ENCODE measurements at places on chromosomes 7 and 10.
A peak's percentile ranks its signal among the peaks of the same experiment; 100 is the strongest.

DNA sequence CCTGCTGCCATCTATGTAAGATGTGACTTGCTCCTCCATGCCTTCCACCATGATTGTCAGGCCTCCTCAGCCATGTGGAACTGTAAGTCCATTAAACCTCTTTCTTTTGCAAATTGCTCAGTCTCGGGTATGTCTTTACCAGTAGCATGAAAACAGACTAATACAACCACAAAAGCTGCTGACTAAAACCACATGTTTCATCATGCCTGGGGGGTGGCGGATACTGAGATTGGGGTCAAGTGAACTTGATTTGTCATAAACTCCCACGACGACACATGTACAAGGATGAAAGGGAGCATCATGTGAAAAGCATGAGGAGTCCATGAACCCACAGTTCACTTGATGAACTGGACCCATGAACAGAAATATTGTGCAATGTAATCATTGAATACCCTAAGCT lies 134.9 kb upstream of the ANK3 start:
- no peak for DNase-seq

- no peak for DNase-seq
These were observed 195.9 kb upstream of the ADARB2 start for GRCh38 chr10:1933215-1933614.

- DNase-seq: peak; percentile 27
These were observed 74.5 kb upstream of the LEP start for GRCh38 chr7:128166603-128167041.

DNA sequence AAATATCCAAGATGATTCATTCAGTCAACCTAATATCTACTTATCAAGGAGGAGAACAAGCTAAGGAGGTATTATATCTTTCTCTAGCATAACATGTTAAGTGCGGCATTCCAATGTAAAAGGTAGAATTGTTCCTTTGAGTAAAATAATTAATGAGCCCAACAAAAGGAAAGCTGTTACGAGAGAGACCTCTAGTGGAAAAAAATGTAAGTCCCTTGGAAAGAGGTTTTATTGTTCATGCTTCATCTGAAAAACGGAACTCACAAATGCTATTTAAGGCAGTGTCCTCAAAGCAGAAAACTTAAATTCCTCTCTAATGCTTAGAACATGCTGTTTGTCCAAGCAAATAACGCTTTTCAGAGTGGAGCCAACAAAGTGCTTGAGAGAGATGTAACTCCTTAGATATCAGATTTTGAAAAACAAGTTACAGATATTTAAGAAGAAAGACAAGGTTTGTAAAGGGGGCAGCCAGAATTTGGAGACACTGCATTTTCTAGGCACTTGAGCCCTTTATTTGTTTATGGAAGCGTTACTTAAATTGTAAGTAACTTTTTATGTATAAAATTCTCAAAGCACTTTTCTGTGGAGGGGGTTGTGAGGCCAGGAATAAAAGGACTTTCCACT lies 119.9 kb downstream of the TFEC start:
- peak; percentile 39 for DNase-seq

DNA sequence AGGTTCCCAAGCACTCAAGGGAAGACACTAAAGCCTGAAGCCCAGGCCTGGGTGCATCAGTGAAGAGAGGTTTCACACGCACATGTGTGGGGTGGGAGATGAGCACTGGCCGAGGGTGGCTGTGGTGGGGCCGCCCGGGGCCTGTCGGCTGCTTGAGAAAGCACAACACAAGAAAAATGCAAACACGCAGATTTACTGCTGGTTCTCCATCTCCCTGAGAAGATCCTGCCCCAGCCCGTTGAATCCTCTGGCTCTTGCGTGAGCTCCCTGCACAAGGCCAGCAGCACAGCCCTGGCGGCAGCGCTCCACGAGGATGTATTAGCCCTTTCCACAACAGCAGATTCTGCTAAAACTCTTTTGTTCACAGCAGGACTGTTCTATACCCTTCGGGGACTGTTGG lies 6.2 kb downstream of the ZNF511 start:
- DNase-seq: no peak

- DNase-seq: no peak
These were observed 46.6 kb downstream of the INSIG1 start for GRCh38 chr7:155344270-155344617.

DNA sequence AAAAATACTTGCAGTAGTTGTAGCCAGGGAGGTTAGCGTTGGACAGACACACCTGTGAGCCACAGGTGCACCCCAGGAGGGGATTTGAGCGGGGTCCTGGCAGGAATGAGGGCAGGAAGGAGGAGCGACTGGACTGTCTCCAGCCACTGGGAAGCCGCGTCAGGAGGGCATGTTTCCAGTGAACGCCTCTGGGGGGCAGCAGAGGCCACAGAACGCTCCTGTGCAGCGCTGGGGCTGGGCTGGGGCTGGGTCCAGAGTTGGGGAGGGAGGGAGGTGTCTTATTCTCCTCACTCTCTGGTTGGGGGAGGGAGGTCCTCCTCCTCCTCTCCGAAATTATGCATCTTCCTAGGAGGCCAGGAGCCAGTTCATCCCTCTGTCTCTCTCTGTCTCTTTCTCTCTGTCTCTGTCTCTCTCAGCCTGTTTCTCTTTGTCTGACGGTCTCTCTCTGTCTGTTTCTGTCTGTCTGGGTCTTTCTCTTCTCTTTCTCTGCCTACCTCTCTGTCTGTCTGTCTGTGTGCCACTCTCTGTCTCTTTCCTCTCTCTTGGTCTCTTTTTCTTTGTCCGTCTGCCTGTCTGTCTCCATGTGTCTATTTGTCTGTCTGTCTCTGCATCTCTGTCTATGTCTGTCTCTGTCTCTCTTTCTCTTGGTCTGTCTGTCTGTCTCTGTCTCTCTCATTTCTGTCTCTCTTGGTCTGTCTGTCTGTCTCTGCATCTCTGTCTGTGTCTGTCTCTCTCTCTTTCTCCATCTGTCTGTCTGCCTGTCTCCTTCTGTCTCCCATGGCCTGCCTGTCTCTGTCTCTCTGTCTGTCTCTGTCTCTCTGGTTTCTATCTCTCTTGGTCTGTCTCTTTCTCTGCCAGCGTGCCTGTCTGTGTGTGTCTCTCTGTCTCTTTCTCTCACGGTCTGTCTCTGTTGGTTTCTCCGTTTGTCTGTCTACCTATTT lies 9.9 kb upstream of the PSMG3 start:
- peak; percentile 28 for DNase-seq

- no peak for DNase-seq
These were observed 773.2 kb upstream of the LRRN3 start for GRCh38 chr7:110317541-110318265.

DNA sequence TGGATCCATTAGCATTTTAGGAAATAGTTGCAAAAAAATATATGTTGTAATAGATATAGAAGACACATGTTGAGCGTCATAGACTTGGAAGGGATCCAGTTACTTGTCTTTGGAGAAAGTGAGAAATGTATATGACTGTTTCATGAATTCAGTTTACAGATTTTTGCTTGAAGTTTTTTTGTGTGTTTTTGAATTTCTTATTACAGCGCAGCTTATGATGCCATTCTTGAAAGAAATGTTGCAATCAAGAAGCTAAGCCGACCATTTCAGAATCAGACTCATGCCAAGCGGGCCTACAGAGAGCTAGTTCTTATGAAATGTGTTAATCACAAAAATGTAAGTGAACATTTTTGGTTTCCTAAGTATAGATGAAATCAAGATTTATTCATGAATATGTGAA lies 98.2 kb downstream of the MAPK8 start:
- DNase-seq: no peak

DNA sequence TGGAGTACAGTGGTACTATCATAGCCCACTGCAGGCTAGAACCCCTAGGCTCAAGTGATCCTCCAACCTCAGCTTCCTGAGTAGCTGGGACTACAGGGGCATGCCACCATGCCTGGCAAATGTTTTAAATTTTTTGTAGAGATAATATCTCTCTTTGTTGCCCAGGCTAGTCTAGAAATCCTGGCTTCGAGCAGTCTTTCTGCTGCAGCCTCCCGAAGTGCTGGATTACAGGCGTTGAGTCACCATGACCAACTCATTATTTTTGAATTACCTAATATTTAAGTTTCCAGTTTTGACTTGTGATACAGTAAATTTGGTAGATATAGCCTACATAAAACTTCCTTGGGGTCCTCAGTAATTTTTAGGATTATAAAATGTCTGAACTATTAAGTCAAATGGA lies 74.1 kb downstream of the RUNDC3B start:
- no peak for DNase-seq

DNA sequence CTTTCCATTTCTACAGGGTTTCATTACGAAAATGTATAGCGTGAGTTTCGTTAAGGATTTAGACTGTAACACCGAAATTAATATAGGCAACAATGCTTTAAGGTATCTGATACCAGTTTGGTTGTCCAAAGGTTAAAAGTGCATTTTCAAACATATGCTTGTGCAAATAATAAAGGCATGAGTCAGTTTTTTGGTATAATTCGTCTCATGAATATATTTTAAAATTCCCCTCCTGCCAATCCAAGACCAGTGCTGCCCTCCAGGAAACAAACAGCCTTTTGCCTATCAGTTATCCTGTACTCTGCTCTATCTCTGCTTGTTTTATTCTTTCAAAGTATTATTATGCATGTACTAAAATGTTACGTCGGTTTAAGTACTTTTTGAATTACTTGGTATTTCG lies 2.0 kb downstream of the LCOR start:
- DNase-seq: no peak

DNA sequence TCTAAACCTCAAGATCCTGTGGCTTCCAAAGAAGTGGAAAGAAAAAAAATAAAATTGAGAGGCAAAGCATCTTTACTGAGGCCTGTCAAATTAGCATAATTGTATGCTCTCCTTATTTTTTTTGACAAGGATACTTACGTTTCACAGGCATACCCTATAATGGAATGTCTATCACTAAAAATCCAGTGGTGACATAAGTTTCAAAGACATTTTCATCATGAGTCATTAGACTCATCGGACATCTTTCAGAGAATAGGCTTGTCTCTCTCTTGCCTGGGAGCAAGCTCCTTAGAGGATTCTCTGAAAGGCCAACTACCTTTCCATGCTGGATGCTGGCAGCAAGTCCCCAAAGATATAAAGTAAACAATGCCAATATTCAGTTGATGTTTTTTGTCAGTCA lies 380.7 kb upstream of the STEAP1 start:
- DNase-seq: no peak

GRCh38 chr10:31927565-31927883 lies 1.1 kb downstream of the ARHGAP12 start:
- DNase-seq: no peak

- no peak for DNase-seq
These were observed 33.4 kb downstream of the PLXNA4 start for GRCh38 chr7:132542895-132543294.
